RKO (cell line): ENCODE measurements at places on chromosomes 3 and 15.

DNA sequence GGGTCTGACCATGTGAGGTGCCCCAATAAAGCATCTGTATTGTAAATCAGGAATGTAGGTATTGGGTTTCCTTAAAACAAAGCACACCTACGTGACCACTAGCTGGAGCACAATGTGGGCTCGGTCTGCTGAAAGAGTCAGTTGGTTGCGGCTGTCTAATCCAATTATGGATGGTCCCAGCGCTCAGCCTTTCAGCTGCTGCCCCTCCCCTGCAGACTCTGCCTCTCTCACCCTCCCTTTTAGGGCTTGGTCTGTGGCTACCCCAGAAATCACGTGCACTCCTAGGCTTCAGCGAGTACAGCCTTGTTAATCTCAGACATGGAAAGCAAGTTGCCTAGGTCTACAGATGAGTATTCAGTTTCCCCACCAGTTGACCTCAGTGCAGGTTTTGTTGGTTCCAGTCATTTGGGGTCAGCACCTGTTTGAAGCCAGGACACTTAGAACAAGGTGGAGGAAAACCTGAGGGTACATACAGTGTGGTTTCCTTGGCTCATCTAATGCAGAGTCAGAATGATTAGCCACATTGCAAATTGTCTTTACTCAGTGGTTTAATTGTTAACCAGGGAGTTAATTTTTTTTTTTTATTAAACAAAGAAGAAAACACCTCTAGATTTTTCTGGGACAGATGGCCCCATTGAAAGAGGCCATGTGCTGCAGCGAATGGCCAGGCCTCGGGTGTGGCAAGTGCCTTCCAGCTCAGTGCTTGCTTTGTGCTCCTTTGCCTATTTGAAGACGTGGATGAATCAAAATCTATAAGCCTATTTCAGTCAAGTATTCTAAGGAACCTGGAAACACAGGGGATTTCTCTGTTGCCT, 137.7 kb downstream of the IGF1R start:
- no peak for DNase-seq

- DNase-seq: no peak
Measured at GRCh38 chr3:194548346-194549321, 61.8 kb upstream of the ATP13A3 start.

DNA sequence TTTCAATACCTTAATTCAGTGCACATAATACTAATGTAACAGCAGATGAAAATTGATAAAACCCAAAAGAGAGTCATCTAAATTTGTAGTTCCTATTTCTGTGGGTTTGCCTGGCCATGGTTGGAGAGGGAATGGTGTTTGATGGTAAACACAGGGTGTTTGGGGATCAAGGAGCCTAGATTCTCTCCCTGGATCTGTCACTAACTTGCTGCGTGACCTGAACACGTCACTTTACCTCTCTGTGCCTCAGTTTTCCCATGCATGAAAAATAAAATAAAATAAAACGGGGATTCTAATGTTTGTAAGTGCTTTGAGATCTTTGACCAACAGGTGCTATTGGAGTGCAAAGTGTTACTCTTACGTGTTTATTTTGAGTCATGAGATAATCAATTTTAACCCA, 49.8 kb downstream of the GHSR start:
- DNase-seq: no peak

DNA sequence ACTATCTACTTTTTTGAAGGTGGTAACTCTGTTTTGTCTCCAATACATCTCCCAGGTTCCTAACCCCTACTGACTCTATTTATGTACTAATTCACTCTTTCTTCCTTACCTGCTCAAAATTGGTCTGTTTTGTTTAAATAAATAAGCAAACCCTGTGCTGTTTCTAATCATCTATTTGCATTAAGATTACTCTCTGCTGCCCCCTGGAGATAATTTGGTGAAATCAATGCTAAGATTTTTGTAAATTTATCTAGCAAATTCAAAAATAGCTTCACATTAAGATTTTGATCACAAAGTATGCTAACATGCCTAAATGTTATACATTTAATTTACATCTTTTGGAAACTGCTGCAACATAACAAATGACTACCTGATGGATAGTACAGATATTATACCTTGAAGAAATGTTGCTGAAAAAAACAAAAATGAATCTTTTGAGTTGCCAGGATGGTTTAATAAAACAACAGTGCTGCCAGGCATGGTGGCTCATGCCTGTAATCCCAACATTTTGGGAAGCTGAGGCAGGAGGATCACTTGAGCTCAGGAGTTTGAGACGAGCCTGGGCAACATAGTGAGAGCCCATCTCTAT, 4.4 kb upstream of the CD200R1 start:
- DNase-seq: peak; percentile 43

DNA sequence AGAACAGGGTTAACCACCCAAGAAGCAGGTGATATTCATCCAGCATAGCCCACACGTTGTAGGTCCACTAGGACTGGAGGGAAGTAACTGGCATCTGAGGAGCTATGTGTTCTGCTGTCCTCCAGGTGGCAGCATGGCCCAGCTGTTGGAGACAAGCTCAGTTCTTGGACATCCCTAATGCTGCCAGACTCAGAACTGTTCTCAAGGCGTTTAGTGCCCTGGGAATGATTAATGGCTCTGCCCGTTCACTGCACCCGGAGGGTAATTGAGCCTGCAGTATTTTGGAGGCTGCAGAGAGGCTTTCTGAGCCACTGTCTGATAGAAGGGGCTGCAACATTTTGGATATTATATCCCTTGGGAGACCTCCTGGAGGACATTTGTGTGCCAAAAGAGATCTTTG, 521.3 kb upstream of the SEMA6D start:
- DNase-seq: peak; percentile 81

DNA sequence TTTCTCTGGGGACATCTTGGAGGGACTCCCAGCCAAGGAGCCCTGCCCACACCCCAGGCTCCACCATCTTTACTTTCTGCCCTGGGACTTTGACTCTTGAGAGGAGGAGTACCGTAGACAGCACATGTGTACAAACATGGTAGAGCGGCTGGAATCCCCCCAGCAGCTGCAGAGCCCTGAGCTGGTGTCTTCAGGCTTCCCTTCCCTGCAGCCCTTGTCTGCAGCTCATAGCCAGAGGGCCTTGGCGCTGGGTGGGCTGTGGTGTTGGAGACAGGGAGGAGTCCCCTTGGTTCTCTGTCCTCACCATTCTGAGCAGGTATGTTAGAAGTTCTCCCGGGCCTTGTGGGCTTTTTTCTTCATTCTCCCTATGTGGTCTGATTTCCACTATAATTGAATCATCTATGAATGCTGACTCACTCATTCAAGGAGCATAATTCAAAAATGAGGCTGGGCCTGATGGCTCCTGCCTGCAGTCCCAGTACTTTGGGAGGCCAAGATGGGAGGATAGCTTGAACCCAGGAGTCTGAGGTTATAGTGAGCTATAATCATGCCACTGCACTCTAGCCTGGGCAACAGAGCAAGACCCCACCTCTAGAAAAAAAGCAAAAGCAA, 97.8 kb upstream of the MEF2A start:
- DNase-seq: no peak

GRCh38 chr3:39207361-39208186, 15.2 kb upstream of the XIRP1 start:
- no peak for DNase-seq

DNA sequence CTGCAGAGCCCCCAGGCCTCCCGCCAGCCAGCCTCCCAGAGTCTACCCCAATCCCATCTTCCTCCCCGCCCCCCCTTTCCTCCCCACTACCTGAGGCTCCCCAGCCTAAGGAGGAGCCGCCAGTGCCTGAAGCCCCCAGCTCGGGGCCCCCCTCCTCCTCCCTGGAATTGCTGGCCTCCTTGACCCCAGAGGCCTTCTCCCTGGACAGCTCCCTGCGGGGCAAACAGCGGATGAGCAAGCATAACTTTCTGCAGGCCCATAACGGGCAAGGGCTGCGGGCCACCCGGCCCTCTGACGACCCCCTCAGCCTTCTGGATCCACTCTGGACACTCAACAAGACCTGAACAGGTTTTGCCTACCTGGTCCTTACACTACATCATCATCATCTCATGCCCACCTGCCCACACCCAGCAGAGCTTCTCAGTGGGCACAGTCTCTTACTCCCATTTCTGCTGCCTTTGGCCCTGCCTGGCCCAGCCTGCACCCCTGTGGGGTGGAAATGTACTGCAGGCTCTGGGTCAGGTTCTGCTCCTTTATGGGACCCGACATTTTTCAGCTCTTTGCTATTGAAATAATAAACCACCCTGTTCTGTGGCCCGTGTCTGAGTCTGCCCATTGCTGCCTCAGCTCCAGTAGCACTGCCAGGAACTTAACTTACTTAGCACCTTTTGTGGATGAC, 32.2 kb downstream of the PTPN23 start:
- no peak for DNase-seq

- DNase-seq: no peak
Measured at GRCh38 chr15:92167451-92167850, 226.2 kb upstream of the ST8SIA2 start.

GRCh38 chr3:28322464-28322863, 26.1 kb upstream of the ZCWPW2 start:
- no peak for DNase-seq

GRCh38 chr15:97114900-97115760, 784.6 kb downstream of the NR2F2 start:
- DNase-seq: no peak

- DNase-seq: no peak
Measured at GRCh38 chr3:36736301-36736700, 28.1 kb downstream of the DCLK3 start.

- DNase-seq: peak; percentile 75
Measured at GRCh38 chr15:56919609-56920366, 1.3 kb downstream of the TCF12 start.

DNA sequence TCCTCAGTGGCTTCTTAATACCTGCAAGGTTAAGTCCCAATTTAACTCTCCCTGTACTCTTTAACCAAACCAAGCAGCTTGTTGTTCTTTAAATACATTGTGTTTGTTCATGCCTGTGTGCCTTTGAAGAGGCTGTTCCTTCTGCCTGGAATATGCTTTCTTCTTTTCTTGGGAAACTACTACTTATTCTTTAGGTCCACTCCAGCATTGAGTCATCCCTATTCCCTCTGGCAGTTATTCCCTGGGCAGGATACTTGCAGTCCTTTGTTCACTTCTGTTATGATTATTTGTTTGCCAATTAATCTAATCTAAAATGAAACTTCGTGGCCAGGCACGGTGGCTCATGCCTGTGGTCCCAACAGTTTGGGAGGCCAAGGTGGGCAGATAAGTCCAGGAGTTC, 139.3 kb downstream of the ZNF609 start:
- DNase-seq: no peak

- DNase-seq: peak; percentile 60
Measured at GRCh38 chr3:80785475-80785874, 976.0 kb downstream of the GBE1 start.

GRCh38 chr15:80461356-80462095, 57.3 kb downstream of the ARNT2 start:
- DNase-seq: no peak

GRCh38 chr3:13245615-13245978, 172.4 kb upstream of the IQSEC1 start:
- DNase-seq: no peak

- no peak for DNase-seq
Measured at GRCh38 chr3:118955914-118956556, 78.6 kb downstream of the IGSF11 start.

- no peak for DNase-seq
Measured at GRCh38 chr15:65818927-65819562, 27.0 kb upstream of the DENND4A start.

DNA sequence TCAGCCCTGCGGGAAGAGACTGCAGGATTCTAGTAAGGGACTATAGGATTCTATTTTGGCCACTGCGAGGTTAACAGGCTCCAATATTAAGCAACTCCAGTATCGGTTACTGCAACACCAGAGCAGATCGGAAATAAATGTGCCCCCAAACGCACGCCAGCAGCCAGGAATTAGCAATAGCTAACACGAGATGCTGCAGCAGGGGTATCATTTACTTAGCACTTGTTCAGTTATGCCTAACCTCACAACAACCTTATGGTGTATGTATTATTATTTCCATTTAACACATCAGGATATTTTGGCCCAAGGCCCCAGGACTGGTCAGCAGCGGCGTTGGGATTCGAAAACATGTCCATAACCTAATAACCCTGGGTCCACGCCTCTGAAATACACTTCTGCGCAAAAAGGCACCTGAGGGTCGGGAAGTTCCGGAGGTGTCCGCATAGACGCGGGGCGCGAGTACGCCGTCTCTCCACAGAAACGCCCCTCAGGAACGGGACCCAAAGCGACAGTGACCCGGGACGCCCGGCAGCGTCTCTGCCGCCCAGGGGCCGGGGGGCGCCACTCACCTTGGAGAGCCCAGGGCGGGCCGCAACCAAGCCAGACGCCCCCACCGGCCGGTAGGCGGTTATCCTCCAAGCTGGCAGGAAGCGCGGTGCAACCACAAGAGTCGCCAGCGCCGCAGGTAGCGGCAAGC, 681 bp downstream of the PIK3CB start:
- DNase-seq: peak; percentile 47

- DNase-seq: no peak
Measured at GRCh38 chr3:5846261-5846660, 658.8 kb downstream of the EDEM1 start.

DNA sequence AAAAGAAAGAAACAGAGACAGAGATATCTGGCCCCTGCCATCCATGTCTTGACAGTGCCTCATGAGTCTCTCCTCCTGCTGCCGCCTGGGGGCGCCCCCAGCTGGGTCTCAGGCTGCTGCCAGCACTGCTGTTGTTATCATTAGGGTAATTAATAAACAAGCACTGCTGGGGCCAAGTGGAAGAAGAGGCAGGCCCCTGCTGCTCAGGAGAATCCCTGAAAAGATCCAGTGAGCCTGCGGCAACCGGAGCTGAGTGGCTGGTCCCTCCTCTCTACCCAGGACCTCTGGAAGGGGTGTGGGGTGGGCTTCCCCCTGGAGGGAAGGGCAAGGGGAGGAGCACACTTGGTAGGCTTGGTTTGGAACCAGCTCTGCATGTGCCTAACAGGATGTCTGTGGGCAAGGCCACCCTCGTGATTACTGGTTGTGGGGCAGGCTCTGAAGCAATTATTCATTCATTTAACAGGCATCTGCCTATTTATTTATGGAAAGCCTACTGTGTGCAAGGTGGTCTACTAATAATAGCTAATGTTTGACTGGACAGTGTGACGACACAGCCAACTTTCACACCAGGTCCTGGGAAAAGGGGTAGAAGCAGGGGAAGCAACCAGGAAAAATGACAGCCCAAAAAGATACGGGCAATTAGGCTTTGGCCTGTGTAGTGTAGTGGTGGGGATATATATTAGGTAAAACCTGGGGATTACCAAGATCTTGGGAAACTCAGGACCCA, 1.2 kb upstream of the TYRO3 start:
- peak; percentile 81 for DNase-seq

DNA sequence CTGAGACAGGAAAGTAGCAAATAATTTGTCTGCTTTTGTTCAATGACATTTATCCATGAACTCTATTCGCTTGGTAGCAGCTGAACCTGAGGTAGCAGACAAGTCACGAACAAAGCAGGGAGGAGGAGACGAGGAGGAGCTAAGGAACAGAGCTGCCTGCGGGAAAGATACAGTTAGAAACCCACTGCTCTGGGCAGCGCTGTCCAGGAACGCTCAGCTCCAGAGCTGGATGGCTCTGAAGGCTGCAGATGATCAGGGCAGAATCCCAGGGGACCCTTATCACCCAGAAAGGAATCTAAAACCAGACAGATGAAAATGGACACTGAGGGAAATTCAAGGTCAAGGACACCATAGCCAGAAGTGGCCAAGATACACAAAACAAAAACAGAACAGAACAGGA, 257.8 kb downstream of the CD47 start:
- no peak for DNase-seq
